Naive thymus-derived CD8-positive, alpha-beta T cell (primary cell): ENCODE measurements at places on chromosomes 5 and 9. TPM values are rescaled to one million over a fixed set of nuclear protein-coding genes. Genes with fewer than 3 reads are reported as not detected.

DNA sequence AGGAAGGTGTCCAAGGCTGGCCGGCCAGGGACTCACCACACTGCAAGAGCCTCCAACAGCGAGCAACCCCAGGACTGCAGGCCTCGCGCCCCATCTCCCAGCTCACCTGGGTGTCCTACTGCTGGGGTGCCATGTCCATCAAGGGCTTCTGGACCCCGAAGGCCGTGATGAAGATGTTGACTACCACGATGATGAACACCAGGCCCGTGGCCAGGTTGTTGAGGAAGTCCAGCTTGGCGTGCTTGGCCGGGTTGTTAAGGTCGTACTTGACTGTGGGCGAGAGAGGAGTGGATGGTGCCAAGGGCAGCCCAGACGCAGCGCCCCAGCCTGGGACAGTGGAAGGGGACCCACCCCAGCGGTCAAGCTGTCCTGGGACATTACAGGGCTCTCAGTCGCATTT, 9.3 kb downstream of the NINJ1 start:
- peak overlapping the region; percentile 96 for H3K27ac ChIP-seq
- no peaks in the 10 kb centered on the region for H3K27me3 ChIP-seq
- peaks cover 26% of the 10 kb centered on the region for H3K4me1 ChIP-seq
- no peaks in the 10 kb centered on the region for H3K36me3 ChIP-seq

- no peaks in the 10 kb centered on the region for H3K27me3 ChIP-seq
- H3K4me3 ChIP-seq: peak overlapping the region; percentile 19
- peak overlapping the region; percentile 64 for H3K27ac ChIP-seq
- H3K36me3 ChIP-seq: peaks cover 5% of the 10 kb centered on the region
- DNase-seq: no peak
Observed at GRCh38 chr5:68219161-68219816, 3.7 kb downstream of the PIK3R1 start.

GRCh38 chr9:28781481-28781880, 1208.2 kb upstream of the C9orf72 start:
- no peak overlapping the region for H3K27ac ChIP-seq
- H3K27me3 ChIP-seq: no peaks in the 10 kb centered on the region
- H3K36me3 ChIP-seq: no peaks in the 10 kb centered on the region
- H3K4me1 ChIP-seq: no peaks in the 10 kb centered on the region
- DNase-seq: no peak

The TICAM2 gene
- not detected for polyA plus RNA-seq

DNA sequence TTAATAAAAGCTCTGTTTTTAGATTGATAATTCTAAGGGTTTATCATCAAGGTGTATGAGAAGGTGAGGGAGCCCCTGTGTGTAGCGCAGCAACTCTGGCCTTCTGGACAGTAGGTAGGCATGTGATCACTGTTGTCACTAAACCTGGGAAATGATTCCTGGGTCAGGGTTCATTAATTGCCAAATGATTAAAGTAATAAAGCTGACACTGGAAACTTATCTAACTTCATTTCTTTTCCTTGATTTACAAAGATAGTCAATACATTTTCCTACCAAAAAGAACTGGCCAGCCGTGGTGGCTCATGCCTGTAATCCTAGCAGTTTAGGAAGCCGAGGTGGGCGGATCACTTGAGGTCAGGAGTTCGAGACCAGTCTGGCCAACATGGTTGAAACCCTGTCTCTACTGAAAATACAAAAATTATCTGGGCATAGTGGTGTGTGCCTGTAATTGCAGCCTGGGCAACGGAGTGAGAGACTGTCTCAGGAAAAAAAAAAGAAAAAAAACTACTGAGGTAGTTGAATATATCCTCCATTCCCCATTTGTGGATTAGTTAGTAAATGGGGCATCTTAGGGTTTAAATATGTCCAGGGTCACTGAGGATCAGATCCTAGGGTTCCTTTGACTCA, 2.4 kb downstream of the EHMT1 start:
- no peaks in the 10 kb centered on the region for H3K36me3 ChIP-seq
- H3K27me3 ChIP-seq: no peaks in the 10 kb centered on the region
- H3K4me3 ChIP-seq: peak overlapping the region; percentile 64
- no peak for DNase-seq
- peaks cover 60% of the 10 kb centered on the region for H3K4me1 ChIP-seq

The NKD2 gene
- polyA plus RNA-seq: not detected

- DNase-seq: no peak
- H3K4me3 ChIP-seq: peak overlapping the region; percentile 72
- peak overlapping the region; percentile 11 for H3K27ac ChIP-seq
- H3K27me3 ChIP-seq: no peaks in the 10 kb centered on the region
- H3K36me3 ChIP-seq: peaks cover 22% of the 10 kb centered on the region
Observed at GRCh38 chr9:123834889-123835562, 94.9 kb downstream of the DENND1A start.

DNA sequence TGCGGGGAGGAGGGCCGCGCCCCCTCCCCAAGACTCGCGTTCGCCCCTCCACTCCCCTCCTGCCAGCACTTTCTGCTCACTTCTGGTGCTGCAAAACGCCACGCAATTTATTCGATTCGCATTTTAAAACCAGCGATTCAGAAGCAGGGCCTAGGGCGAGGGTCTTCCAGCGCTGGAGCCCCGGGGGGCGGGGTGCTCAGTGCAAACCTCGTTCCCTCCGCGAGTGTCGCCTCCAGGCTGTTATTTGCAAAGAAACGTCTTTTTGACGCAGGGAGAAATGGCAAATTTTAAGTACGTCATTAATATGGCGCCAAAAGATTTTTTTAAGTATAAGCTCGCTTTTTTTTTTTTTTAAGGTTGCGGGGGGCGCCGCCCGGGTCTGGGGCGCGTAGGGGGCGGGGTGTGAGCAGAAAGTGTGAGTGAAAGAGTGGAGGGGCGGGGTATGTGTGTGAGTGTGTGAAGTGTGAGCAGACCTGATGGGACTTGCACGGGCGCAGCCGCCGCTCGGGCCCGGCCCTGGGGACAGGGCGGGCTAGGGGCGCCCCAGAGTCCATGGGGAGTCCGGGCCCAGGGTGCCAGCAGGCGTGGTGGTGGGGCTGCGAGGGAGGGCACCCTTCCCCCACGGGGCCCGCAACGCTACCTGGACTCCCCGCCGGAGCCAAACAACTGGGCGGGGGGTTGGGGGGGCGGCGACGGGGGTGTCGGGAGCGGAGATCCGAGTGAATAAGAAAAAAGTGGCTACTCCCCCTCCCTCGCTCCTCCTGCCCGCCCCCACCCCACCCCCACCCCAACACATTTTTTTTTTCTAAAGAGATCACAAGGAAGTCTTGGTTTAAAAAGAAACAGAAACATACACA, at the start of gene JADE2:
TSS of gene JADE2 (plus strand) at position 845 of the 857 bp plus-strand sequence. CDS start 10,188 bp downstream, outside the sequence.
- H3K36me3 ChIP-seq: peaks cover 2% of the 10 kb centered on the region
- H3K27me3 ChIP-seq: no peaks in the 10 kb centered on the region
- H3K27ac ChIP-seq: peak within 1 kb of the TSS; percentile 100

The MCC gene
- 1.2 TPM for polyA plus RNA-seq

The PAEP gene
- not detected for polyA plus RNA-seq

DNA sequence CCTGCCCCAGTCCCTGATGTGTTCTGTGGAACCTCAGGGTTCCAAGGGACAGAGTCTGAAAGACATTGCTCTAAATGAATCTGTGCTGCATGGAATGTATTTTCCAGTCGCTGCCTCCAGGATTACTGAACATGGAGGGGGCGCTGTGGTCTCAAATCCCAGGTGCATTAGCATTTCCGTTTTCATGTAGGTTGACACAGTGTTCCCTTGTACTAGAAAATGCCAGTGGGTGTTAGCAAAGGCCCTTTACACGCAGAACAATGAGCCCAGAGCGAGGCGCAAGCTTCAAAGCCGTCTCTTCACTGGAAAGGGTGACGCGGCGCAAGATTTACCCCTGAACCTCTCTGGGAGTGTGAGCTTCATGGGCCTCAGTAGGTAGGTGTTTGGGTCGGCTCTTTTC, 308.3 kb downstream of the SLIT3 start:
- H3K4me3 ChIP-seq: no peak overlapping the region
- H3K36me3 ChIP-seq: no peaks in the 10 kb centered on the region
- H3K4me1 ChIP-seq: no peaks in the 10 kb centered on the region

- DNase-seq: no peak
- no peaks in the 10 kb centered on the region for H3K36me3 ChIP-seq
- no peak overlapping the region for H3K4me3 ChIP-seq
- H3K27ac ChIP-seq: no peak overlapping the region
- no peaks in the 10 kb centered on the region for H3K27me3 ChIP-seq
- peaks cover 22% of the 10 kb centered on the region for H3K4me1 ChIP-seq
Observed at GRCh38 chr5:72244862-72245371, 75.1 kb downstream of the MRPS27 start.

- DNase-seq: no peak
- no peaks in the 10 kb centered on the region for H3K4me1 ChIP-seq
- no peaks in the 10 kb centered on the region for H3K36me3 ChIP-seq
- no peak overlapping the region for H3K27ac ChIP-seq
Observed at GRCh38 chr9:120187758-120188157, 392.2 kb downstream of the CDK5RAP2 start.

- no peak overlapping the region for H3K4me3 ChIP-seq
- no peaks in the 10 kb centered on the region for H3K36me3 ChIP-seq
- peaks cover 6% of the 10 kb centered on the region for H3K4me1 ChIP-seq
- peaks cover 7% of the 10 kb centered on the region for H3K27me3 ChIP-seq
Observed at GRCh38 chr9:98444601-98445000, 189.2 kb upstream of the TBC1D2 start.

GRCh38 chr5:146474065-146474464, 26.9 kb downstream of the TCERG1 start:
- H3K4me3 ChIP-seq: no peak overlapping the region
- no peaks in the 10 kb centered on the region for H3K36me3 ChIP-seq
- no peaks in the 10 kb centered on the region for H3K4me1 ChIP-seq
- H3K27me3 ChIP-seq: no peaks in the 10 kb centered on the region
- H3K27ac ChIP-seq: no peak overlapping the region
- no peak for DNase-seq

The C9orf43 gene
- polyA plus RNA-seq: not detected

The PCDHB3 gene
- not detected for polyA plus RNA-seq

- peaks cover 3% of the 10 kb centered on the region for H3K4me1 ChIP-seq
- DNase-seq: no peak
- no peaks in the 10 kb centered on the region for H3K36me3 ChIP-seq
- no peak overlapping the region for H3K4me3 ChIP-seq
- no peak overlapping the region for H3K27ac ChIP-seq
Observed at GRCh38 chr9:86242071-86242470, 17.4 kb downstream of the C9orf153 start.

- peaks cover 77% of the 10 kb centered on the region for H3K4me1 ChIP-seq
- H3K27ac ChIP-seq: peak overlapping the region; percentile 85
- no peak for DNase-seq
- peaks cover 2% of the 10 kb centered on the region for H3K36me3 ChIP-seq
- peak overlapping the region; percentile 83 for H3K4me3 ChIP-seq
Observed at GRCh38 chr9:133125941-133126696, 5.1 kb upstream of the RALGDS start.

The HNRNPA0 gene
- polyA plus RNA-seq: 16.5 TPM

DNA sequence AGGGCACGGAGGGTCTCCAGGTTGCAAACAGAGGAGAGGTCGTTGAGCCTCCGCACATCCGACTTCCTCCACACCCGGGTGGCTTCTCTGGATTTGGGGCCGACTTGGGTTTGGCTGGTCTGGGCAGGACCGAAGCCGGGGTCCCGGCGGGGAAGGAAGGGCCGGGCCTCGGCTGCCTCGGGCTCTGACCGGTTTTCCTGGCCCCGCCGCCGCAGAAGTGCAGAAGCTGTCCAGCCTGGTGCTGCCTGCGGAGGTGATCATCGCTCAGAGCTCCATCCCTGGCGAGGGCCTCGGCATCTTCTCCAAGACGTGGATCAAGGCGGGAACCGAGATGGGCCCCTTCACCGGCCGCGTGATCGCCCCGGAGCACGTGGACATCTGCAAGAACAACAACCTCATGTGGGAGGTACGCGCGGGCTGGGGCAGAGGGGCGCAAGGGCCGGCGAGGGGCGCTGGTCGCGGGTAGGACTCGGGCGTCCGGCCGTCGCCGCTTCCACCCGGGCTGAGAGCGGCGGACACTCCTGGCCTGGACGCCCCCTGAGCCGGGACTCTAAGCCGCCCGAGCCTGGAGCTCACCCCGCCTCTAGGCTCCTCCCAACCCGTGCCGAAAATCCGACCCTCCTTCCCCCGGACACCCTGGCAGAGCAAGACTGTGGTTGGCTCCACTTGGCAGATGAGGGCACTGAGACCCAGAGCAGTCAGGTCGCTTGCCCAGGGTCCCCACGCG, 2.2 kb downstream of the PRDM12 start:
- H3K4me3 ChIP-seq: peak overlapping the region; percentile 60
- no peak for DNase-seq

DNA sequence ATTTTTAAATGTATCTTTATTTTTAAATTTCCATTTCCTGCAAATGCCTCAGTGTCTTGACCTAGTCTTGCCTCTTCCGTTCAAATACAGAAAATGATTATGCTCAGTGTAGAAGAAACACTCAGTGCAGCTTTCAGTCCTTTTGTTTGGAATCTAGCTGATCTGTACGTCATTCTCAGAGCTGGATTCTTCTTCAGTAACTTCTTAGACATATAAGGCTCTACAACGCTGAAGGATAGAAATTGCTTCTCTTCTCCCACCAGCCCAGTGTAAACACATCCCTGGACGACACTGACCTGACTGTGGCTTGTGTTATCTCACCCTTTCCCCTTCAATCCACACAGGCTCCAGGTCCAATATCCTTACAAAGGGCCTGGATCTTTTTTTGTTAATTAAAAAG, 3.2 kb upstream of the ALDH1B1 start:
- no peak for DNase-seq
- H3K4me1 ChIP-seq: peaks cover 20% of the 10 kb centered on the region
- no peak overlapping the region for H3K4me3 ChIP-seq
- H3K27me3 ChIP-seq: peaks cover 8% of the 10 kb centered on the region

- no peaks in the 10 kb centered on the region for H3K36me3 ChIP-seq
- no peaks in the 10 kb centered on the region for H3K4me1 ChIP-seq
- no peak overlapping the region for H3K4me3 ChIP-seq
- no peak overlapping the region for H3K27ac ChIP-seq
Observed at GRCh38 chr5:149072376-149072775, 9.5 kb upstream of the SH3TC2 start.

The DDX31 gene
- 7.6 TPM for polyA plus RNA-seq

DNA sequence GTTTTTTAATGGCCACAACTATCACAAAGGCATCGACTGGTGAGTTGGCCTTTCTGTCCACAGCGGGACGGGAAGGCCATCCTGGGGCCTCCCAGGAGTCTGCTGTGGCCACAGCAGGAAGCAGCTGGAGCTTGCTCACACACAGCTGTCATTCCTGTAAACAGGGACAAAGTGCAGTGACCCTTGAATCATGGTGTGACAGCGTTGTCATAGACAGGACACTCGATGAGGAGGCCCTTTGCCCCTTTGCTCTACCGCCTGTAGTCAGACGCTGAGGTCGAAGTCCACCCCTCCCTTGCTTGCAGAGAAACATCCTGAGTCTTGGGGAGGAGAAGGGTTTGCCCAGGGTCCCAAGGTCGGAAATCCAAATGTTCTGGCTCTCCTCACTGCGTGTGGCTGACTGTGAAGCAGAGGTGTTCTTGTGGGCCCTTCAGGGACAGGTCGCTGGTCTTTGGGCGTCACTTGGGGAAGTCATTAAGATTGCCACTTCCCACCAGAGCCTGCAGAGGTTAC, 35.1 kb downstream of the NDST1 start:
- no peaks in the 10 kb centered on the region for H3K36me3 ChIP-seq
- no peaks in the 10 kb centered on the region for H3K27me3 ChIP-seq
- H3K4me3 ChIP-seq: no peak overlapping the region
- no peak overlapping the region for H3K27ac ChIP-seq
- DNase-seq: no peak
- H3K4me1 ChIP-seq: no peaks in the 10 kb centered on the region
